ENCODE measurements at places on chromosomes 6 and 20.

GRCh38 chr6:87701676-87702588 lies at the start of gene AKIRIN2:
TSS of gene AKIRIN2 (minus strand) at chr6:87702233. CDS start at chr6:87701684, 549 bp downstream.
- DNase-seq = peak; percentile 95

- no peak for DNase-seq
Observed at GRCh38 chr20:9043364-9043763, 25.5 kb upstream of the PLCB4 start.

DNA sequence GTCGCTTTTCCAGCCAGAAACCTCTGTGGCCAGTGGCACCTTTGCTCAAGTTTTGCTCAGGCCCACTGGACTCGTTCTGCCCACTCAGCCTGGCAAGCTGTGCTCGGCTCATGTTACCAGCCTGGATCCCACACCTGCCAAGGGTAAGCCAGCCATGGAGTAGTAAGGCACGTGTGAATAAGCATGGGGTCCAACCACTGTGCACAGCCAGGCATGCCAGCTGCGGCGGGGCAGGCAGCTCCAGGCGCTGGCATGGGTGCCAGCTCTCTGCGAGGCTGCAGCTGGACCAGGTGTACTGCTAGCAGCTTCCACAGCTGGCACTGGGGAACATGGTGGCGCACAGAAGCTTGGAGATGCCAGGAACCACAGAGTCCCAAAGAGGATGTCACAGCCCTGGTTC lies 32.1 kb upstream of the PDYN start:
- DNase-seq = no peak

DNA sequence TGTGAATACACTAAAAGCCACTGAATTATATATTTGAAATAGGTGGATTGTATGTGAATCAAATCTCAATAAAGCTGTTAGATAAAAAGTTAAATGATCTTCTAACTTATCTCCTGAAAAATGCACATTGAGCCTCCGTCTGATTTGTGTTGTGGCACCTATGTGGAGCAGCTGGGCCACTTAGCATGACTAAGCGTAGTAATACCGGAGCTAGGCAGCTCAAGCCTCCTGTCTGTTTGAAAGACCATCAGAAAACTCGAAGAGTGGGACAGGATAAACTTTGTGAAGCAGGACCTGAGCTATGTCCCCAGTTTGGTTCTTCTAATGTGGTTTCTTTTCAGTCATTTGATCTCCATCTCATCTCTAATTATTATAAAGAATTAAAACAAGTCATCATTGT lies 11.0 kb upstream of the NOL7 start:
- no peak for DNase-seq

- DNase-seq = no peak
Observed at GRCh38 chr6:35960187-35960586, 39.3 kb upstream of the SRPK1 start.

- DNase-seq = no peak
Observed at GRCh38 chr6:29502181-29502580, 14.4 kb upstream of the MAS1L start.

DNA sequence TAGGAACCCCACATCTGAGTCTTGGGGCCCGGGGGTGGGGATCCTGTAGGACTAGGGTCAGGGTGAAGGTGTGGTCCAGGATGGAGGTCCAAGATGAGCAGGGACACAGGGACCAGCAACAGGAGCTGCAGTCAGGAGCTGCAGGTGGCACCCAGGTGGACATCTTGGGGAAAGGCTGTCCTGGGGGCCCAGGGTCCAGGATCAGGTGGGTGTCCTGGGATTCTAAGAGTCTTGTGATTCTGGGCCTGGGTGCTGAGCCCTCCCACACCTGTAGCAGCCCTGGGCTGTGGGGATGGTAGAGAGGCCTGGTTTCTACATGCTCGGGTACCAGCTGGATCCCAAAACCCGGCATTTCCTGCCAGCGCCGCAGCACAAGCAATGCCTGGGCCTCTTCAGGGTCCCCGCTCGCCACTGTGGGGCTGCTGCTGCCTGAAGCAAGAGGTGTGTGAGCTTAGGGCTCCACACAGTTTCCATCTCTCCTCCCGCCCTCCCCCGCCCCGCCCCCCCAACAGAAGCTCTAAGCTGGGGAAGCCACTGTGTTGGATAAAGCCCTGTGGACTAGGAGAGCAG lies 20.7 kb downstream of the ERGIC3 start:
- no peak for DNase-seq

DNA sequence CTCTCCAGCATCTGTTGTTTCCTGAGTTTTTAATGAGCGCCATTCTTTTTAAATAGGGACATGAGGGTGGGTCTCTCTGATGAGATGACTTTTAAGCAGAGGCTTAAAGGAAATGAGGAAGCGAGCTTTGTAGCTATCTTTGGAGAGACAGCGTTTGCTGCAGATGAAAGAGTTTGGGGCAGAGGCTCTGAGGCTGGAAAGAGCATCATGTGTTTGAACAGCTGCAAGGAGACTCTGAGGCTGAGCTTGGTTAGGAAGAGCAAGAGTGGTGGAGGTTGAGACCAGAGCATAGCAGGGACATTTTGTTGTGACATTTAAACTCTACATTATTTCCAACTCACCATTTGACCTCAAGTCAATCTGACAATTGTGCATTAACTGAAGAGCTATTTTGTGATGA lies 38.3 kb upstream of the TMX4 start:
- no peak for DNase-seq

GRCh38 chr20:20073801-20074371 lies 21.6 kb downstream of the CFAP61 start:
- DNase-seq = no peak

DNA sequence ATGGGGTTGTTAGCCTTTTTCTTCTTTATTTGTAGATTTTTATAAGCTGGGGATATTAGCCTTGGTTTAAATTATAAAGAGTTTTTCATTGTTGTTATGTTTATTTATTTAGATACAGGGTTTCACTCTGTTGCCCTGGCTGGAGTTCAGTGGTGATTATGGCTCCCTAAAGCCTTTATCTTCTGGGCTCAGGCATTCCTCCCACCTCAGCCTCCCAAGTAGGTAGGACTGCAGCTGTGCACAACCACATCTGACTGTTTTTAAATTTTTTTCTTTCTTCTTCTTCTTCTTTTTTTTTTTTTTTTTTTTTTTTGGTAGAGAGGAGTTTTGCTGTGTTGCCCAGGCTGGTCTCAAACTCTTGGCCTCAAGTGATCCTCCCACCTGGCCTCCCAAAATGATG lies 80.9 kb downstream of the UBE3D start:
- no peak for DNase-seq

- no peak for DNase-seq
Observed at GRCh38 chr6:157240059-157240959, 83.0 kb downstream of the TMEM242 start.

DNA sequence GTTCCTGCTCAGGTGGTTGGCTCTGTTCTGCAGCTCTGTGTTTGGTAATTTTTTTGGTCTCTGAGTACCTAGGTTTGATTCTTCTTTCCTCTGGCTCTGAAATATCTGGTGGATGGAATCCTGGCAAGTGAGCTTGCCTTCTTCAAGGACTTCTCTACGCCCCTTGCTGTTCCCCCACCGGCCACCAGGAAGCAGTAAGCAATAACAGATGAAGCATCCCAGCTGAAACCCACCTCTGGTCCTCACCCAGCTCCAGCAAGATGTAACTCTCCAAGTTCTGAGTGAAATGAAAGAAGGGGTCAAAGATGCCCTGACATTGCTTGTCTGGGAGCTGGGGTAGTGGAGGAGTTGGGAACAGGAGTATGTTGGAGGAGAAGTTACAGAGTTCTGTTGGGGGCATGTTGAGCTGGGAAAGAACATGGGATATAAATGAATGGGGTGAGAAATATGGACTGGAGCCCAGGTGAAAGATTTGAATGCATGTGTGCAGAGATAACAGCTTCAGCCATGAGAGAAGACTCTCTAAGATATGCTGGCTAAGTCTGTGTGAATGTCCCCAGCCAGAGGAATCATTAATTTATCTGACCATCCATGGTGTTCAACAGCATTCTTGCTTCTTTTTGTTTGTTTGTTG lies 51.3 kb upstream of the GLP1R start:
- DNase-seq = peak; percentile 43

DNA sequence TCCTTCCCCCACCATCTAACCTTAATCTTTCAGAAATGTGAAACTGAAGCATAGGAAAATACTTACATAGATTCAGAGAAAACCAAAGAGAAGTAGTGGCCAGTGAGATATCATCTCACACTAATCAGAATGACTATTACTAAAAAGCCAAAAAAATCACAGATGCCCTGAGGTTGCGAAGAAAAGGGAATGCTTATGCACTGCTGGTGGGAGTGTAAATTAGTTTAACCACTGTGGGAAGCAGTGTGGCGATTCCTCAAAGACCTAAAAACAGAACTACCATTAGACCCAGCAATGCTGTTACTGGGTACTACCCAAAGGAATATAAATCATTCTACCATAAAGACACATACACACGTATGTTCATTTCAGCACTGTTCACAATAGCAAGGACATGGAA lies 9.2 kb upstream of the PREX1 start:
- no peak for DNase-seq

Data from stimulated activated CD4-positive, alpha-beta T cell treated with anti-CD3 and anti-CD28 coated beads, Interleukin-4, amount 100 ng/mL, for 1 hour (primary cell).